HEK293T (cell line): ENCODE measurements at places on chromosomes 7 and 10.

DNA sequence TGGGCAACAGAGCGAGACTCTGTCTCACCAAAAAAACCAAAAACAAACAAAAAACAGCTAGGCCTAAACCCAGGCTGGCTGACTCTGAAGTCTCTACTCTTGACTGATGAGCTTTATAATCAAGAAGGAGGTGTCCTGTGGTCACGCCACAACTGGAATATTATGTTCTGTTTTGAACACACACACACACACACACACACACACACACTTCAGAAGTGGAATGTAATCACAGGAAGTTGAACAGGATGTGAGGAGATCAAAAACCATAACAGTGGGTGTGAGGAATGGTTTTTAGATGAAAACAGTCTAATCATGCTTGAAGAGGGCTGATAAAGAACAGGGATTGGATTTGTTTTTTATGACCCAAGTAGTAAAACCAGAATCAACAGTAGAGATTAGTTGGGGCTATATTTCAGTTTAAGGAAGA, 51.1 kb upstream of the IL6 start:
- DNase-seq = no peak

GRCh38 chr7:39810204-39810642, 139.8 kb upstream of the CDK13 start:
- no peak for DNase-seq

- peak; percentile 17 for DNase-seq
These were observed 786 bp downstream of the ATP5F1C start for GRCh38 chr10:7788639-7789286.

- no peak for DNase-seq
These were observed 7.7 kb upstream of the ABCB1 start for GRCh38 chr7:87608431-87608830.

DNA sequence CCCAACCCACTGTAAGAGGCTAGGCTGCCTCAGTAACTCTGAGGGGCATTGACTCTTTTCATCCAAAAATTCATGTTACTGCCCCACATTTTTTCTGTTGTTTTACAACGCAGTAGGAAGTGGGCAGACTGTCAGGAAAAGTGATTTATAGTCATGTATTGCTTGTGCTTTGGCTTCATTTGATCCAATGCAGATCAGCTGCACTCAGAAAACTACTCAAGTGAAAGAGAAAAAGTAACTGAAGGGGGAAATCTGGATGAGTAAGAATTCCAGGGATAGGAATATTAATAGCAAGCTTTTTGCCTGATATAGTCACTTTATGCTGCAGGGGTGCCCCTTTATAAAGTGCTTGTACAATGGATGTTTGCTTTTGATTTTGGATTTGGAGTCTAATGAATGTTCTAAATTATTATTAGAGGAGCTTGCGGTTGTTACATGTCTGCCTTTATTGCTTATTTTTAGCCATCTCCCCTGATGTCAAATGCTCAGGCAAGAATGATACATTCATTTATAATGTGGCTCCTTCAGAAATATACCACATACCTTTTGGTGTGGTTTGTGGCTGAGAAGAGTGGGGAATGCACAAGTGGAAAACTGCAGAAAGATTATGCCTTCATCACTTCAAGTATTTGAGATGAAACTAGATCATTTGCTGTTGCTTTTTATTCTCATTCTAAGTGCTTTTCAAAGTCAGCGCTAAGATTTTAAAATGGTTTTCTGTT, 86.1 kb downstream of the EGFR start:
- DNase-seq = no peak

- DNase-seq = no peak
These were observed 85.1 kb downstream of the FAM204A start for GRCh38 chr10:118256825-118257570.
